ENCODE measurements at places on chromosomes 2 and 18.

DNA sequence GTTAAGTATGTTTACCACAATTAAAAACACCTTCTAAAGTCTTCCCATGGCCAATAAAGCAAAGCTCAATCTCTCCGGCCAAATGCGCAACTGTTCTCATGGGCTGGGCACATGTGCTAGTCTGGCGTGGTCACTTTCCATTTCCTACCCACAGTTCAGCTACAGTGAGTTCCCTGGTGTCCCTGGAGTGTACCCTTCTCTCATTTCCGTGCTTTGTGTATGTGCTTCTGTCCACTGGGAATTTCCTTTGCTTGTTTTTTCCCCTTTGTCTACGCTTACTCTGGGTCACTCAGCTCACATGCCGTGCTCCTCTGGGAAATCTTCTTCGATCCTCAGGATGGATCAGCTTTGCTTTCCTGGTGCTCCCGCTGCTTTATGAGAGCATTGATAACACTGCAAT is 69.6 kb upstream of the GYPC start:
- DNase-seq, result no peak

- peak; percentile 83 for DNase-seq
Observed at GRCh38 chr2:20052861-20053281, 1.4 kb upstream of the LAPTM4A start.

DNA sequence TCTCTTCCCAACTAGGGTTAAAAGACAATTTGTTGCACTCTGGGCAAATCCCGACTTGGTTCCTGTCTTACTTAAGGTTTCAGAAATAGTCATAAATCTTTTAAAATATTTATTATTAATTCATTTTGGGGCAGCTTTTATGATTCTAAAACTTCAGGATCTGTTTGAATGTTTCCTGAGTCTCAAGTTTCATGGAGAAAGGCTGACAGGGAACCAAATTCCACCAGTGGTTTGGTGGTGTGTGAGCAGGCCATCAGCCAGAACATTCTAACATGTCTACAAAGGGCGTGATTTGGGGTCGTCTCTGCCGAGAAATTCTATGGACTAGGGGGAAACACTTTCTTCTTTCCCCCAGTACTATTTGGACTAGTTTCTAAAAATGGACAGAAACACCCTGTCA is 366.4 kb downstream of the ZNF521 start:
- peak; percentile 56 for DNase-seq

DNA sequence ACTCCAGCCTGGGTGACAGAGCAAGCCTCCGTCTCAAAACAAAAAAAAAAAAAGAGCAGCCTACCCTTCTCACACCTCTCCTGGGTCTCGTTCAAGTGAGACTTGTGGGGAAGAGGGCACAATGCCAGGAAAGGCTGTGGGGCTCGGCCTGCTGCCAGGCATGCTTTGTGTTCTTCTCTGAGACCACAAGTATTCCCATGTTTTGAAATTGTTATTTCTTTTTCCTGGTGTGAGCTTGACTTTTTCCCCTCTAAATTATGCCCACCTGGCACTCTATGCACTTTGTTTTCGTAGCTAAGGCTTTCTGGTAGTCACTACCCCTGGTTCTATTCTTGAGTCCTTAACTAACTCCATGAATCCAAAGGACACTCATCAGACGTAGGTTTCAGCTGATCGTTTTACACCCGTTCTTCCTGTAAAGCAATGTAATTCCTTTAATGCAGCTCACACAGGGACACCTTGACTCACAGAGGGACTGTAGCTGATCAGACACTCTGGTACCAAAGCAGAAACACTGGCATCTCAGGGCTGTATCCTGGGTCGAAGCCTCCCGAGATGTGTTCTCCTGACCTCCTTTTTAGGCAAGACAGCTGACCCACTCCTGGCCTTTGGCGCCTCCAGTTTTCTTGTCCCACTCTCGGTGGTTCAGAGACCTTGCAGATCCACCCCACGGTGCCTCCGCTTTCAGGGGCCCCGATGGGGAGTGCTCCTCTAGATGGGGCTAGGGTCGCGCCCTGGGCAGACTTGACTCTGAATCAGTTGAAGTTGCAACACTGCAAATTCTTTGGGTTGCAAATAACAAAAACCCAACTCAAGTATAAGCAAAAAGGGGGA is 193.3 kb upstream of the AGAP1 start:
- no peak for DNase-seq

GRCh38 chr18:62289047-62289446 is 36.1 kb upstream of the TNFRSF11A start:
- DNase-seq, result no peak

DNA sequence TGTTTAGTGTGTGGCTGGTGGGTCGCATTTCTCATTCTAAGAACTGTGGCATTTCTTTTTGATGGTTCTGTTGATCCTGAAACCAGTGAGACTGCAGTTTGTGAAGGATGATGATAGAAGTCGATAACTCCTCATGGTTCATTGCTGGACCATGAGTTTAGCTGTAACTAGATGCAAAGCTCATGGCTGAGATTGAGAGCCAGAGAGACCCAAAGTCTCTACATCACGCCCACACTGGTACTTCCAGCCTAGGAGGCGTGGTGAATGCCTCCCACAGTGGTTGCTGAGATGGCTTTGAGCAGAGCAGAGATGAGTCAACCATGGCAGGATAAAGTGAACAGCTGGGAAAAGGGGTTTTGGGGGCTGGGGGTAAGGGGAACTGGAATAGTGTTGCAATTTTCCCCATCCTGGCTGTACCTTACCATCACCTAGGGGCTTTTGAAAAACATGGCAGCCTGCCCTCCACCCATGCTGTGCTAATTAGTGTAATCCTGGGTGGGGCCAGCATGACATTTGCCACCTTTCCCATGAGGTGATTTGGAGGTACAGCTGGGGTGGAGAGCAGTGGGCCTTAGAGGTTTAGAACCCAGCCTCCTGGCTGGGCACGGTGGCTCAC is 24.1 kb downstream of the INPP4A start:
- peak; percentile 45 for DNase-seq

DNA sequence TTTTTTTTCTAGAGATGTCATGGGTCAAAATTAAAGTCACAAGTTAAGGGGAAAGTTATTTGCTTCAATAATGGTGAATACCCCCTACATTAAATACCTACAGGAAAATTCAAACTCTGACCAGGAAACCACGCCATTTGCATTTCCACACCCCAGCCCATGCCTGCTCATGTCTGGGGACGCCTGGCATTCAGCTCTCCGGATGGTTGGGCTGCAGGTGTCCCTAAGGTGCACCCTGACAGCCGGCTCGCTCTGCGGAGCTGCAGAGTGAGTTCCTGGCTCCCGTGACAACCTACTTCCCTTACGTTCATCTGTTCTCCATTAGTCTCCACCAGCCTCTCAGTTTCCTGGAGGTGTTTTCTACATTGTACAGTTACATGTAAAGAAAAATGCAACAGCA is 122.7 kb upstream of the RIOK3 start:
- no peak for DNase-seq

DNA sequence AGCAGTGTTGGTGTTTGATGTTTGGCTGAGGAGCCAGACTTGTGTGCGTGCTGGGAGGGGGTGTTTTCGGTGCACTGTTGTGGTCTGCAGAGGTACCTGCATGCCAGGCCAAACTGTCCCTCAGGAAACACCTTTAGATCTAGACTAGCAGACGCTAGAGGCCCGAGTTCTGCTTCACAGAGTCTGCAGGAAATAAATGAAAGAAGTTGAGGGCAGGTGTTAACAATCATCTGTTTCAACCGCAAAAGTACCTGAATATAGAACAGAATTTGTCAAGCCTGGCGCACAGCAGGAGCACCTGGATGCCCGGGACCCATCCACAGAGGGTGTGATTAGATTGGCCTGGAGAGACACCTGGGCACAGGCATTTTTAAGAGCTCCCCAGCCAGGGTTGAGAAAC is 40.5 kb upstream of the REL start:
- DNase-seq, result no peak

- DNase-seq, result no peak
Observed at GRCh38 chr2:142515493-142515892, 362.0 kb upstream of the KYNU start.
